NCI-H2107 (cell line): ENCODE measurements at places on chromosomes 16 and 17.

DNA sequence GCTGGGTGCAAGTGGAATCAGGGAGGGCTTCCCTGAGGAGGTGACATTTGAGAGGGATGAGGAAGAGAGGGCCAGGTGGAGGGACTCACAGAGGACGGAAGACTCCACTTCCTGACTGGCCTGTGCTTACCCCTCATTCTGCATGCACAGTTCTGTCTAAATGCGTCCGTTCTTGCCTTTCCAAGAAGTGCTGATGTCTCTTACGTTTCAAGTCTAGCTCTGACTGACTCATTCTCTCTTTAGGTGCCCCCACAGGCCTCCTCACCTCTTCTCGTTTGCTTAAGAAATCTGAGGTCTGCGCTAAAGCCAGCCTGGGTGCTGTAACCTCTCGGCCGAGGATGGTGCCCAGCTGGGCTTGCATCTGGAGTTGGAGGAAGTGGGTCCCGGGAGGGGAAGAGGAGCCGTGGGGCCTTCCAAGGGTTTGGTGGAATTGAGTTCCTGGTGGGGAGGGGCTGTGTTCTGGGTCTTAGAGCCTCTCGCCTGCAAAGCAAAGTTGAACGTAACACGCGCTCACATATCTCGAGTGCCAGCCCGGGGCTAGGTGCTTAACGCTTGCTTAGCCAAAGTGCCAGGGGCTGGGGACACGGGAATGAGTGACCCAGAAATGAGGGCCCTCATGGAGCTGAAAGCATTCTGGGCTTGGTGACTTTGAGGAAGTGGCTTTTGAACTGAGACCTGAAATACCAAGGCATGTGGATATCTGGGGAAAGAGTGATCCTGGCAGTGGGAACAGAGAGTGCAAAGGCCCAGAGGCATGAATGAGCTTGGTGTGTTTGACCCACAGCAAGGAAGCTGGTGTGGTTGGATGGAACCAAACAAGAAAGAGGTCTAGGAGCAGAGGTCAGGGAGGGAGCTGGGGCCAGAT lies 4.8 kb downstream of the IL4R start:
- no peak for DNase-seq

DNA sequence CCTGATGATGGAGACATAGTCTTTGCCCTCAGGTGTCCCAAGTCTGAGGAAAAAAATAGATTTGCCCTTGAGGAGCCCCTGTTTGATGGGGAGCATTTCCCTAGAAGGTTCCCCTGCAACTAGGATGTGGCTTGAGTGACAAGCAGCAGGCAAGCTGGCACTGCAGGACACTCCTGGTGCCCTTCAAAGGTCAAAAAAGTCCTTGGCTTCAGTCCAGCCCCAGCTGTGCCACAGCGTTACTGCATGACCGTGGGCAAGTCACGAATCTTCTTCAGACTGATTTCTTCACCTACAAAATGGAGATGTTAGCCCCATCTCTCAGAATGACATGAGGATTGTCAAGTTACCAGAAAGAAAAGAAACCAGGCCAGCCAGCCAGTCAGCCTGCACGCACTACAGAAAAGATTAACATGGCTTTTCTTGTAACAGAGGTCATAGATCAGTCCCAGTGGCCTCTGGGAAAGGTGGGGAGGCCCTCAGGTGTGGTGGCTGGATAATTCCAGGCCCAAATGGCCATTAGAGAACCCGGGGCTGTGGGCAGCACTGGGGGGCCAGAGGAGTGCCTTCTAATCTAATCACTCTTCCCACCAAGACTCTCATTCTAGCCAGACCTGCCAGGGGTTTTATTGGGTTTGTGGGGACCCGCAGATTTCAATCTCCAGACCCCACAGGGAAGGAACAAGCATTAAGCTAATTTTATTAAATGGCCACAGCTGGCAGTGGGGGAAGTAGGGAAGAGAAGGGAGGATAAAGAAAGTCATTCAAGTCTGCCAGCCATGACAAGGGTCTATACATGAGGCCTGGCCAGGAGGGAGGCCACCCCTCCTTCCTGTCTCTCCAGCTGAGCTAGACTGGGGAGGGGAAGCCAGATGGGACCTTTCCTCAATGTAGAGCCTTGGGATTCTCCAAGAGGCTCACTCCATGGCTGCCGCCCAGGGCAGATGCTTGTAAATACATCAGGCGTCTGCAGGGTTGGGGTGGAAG lies 9.7 kb upstream of the KIF18B start:
- DNase-seq, result no peak

GRCh38 chr16:20868890-20869289 lies 31.3 kb downstream of the DCUN1D3 start:
- DNase-seq, result no peak

DNA sequence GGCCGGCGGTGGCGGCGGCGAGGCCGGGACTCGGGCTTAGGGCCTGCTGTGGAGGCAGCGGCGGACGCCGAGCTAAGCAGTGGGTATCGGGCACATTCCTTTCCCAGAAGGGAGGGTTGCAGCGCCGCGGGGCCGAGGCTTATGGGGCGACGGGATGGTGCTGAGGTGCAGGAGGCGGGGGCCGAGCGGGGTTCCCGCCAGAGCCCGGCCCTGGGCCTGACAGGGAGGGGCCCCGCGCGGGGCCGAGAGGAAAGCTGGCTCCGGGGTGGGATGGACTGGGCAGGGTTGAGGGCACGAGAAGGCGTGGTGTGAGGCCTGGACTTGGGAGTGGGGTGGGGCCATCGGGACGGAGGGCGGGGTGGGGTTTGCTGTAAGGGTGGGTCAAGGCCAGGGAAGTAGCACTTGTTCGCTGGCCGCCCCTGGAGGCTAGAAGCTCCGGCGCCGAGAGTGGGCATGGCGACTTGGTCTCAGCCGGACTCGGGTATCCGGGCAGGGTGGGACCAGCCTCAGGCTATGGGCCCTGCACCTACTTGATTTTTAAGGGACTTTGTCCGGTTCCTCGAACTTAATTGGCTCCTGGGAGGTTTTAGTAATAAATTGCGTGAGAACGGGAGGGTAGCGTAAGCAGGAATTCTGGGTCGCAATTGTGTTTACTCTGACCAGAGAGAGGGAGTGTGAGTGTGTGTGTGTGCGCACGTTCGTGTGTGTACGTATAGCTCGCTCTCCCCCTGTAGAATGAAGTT lies 396 bp downstream of the NFE2L1 start:
- no peak for DNase-seq

DNA sequence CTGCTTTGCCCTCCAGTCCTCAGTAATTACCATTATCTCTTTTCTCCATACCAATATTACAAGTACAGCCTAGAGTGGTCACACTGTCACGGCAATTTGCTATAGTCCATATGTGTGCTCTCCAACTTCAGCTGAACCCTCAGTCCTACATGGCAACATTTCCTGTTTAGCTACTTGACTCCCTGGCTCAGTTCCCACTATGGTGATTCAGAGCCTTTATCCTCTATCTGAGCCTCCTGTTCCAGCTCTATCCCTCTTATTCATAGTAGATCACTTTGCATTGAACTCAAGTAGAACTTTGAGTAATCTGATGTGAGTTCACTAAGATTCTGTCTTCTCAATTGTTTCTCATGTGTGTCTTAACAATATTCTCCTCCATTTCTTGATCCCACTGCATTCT lies 43.7 kb upstream of the GOSR1 start:
- peak; percentile 55 for DNase-seq

DNA sequence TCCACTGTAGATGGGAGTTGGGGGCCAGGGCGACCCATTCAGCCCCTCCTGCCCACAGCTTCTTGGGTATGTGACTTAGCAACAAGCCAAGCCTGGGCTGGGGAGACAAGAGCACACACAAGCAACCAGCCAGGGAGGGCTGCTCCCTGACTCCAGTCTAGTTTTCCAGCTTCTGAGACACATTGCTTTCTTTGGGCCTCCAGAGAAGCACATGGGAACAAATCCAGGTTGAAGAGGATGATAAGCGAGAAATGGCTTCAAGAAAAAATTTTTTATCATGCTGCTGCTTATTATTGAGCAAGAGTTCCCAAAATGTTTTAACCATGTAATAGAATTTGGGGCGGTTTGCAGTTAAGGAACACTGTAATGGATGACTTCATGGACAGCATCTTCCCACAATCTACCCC lies 173.7 kb downstream of the SOX9 start:
- DNase-seq, result no peak

- DNase-seq, result no peak
Measured at GRCh38 chr16:29777576-29778350, at the start of gene ZG16. TSS of gene ZG16 (plus strand) at chr16:29778256. CDS start at chr16:29779267, 1,011 bp downstream.

DNA sequence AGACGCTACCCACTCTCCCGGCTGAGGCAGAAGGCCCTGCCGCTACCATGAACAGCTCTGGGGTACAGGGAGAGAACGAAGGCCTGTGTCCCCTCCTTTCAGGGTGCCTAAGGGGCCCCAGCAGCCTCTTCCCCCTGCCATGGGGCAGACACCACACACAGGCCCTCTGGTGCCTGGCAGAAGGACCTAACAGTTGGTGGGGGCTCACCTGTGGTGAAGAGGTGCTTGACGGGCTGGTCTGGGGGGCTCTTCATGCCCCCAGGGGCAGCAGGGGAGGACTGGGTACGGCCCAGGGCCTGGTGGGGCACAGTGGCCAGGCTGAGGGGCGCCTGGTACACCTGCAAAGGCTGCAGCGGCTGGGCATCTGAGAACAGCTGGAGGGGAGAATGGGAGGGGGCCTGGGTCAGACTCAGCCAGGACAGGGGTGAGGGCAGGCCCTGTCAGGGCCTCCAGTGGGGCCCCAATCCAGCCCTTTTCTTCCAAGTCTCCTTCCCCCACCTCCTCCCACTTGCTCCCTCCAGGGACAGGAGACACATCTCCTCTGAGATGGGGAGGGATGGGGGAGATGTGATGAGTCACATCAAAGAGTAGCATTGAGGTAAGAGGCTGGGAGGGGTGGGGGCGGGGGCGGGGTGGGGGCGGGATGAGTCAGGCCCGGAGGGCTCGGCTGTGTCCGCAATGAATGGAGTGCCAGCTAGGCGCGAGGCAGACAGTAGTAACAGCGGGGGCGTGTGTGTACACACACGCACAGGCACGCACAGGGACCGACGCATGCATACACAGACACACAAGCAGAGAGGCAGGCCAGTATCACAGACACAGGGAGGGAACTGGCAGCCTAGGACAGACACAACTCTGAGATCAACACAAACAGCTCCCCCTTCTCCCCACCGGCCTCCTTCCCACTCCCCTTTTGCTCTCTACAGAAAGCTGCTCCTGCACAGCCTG lies 16.1 kb downstream of the G6PC3 start:
- no peak for DNase-seq

- DNase-seq, result no peak
Measured at GRCh38 chr16:89364606-89365005, 125.8 kb downstream of the ANKRD11 start.

DNA sequence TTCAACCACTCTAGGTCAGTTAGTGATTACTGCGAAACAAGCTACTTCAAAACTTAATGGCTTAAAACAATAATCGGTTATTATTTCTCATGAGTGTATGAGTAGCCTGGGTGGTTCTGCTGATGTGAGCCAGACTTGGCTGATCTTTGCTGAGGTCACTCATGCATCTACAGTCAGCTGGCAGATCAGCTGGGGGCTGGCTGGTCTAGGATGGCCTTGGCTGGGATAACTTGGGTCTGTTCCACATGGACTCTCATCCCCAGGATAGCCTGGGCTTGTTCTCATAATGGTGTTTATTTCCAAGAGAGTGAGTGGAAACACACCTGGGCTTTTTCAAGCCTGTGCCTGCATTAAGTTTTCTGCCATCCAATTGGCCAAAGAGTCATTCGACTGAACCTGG lies 13.0 kb downstream of the CCDC182 start:
- DNase-seq, result peak; percentile 27

DNA sequence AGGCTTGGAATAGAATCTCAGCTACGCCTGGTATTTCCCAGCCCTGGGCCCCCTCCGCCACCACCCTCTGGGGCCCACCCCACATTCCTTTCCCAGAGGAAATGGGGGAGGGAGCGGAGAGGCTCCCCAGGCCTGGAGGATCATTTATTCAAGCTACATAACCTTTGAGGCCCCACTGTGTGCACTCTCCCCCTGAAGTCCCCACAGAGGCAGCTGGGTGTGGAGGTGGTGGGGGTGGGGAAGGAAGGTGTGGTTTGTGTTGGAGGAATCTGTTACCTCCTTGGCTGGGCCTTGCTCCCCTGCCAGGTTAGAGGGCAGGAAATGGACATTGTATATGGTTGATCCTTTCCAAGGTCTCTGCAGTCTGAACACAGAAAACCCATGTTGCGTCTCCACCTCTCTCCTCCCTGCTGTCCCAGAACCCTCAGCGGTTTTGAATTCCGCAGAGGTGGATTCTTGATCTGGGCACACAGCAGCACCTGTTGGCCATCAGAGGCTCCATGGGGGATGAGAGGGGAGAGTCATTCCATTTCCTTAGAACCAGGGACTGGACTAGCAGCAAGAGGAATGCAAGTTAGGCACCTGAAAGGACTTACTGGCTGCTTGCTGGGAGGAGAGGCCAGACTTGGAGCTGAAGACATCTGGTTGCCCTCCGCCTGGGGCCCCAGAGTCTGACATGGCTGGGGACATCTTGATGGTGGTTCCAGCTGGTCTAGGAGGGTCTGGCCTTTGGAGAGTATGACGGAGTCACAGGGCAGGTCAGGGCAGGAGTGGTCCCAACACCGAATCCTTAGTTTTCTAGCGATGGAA lies 23.0 kb downstream of the ARHGAP23 start:
- DNase-seq, result no peak

DNA sequence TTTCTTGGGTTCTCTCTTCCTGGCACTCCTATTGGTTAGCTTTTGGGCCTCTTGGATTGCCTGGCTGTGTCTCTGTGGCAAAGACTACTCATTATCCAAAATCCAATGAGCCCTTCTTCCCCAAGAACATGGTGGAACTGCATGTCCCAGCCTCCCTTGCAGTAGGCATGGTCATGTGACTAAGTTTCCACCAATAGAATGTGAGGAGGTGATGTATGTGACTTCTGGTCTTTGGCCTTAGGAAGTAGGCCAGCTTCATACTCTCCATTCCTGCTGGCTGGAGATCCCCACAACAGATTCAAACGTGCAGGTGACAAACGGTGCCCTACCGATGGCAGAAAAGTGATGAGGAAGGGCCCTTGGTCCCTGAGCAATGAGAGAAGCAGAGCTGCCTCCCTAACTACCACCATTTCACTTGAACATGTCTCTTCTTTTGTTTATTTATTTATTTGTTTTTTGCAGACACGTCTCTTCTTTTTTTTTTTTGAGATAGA lies 17.3 kb upstream of the SPN start:
- DNase-seq, result no peak

GRCh38 chr17:63809970-63810369 lies 17.3 kb upstream of the PSMC5 start:
- no peak for DNase-seq

GRCh38 chr17:2194889-2195335 lies 108.7 kb downstream of the SMG6 start:
- no peak for DNase-seq

GRCh38 chr17:61219460-61219859 lies 180.2 kb upstream of the TBX2 start:
- no peak for DNase-seq
